ENCODE measurements at places on chromosomes 3 and 15.

DNA sequence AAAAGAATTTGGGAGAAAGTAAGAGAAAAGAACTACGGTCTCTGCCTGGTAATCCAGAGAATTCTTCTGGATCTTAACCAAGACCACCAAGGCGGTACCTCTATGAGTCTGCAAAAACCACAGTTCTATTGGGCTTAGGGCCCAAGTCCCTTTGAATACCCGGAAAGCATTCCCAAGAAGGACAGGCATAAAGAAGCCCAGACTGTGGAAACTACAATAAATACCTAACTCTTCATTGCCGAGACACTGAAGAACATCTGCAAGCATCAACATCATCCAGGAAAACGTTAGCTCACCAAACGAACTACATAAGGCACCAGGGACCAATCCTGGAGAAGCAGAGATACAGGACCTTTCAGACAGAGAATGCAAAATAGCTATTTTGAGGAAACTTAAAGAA is 162.3 kb upstream of the TMC3 start:
- no peak for DNase-seq

GRCh38 chr3:107206141-107206540 is 171.1 kb upstream of the CCDC54 start:
- no peak for DNase-seq

DNA sequence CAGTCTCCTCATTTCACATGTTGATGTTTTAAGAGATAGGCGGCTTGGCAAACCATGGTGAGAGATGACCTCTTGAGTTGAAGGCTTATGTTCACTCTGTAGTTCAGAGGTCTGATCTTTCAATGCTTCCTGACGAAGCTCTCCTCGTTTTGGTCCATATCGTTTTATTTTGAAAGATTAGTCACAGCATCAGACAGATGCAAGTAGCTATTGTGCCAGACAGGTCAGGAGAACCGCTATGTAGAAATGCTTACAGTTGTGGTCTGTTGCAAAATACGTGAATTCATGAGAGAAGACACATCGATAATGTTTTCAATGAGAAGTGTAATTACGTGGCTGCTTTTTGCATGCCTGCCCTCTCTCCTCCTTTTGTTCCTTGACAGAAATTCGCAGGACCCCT is 47.5 kb downstream of the CHL1 start:
- DNase-seq = no peak

DNA sequence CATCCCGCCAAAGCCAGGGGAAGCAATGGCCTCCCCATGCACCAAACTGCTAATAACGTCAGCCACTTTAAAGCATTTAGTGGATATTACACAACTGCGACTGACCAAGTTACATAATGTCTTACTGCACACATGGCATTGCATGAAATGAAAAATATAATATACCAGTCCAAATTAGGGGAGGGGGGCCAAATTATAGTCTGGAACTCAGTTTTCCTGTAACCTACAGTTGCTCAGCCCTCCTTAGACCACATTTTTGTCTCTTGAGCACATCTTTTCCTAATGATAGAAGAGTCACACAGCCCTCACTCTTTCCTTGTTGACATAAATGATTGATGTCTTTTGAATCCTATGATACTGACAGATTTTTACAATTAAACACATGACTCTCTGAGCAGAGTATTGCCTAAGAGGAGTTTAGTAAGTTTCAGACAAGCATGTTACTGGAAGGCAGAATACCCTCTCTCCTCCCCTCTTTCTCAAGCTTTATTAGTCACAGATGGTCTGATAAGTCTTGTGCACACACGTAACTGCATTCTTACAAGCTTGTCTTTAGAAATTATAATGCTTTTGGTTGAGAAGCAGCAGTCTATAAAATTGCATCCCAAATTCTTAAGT is 1.1 kb upstream of the PLD1 start:
- no peak for DNase-seq

- DNase-seq = no peak
Measured at GRCh38 chr3:155938409-155938808, 68.0 kb downstream of the GMPS start.

DNA sequence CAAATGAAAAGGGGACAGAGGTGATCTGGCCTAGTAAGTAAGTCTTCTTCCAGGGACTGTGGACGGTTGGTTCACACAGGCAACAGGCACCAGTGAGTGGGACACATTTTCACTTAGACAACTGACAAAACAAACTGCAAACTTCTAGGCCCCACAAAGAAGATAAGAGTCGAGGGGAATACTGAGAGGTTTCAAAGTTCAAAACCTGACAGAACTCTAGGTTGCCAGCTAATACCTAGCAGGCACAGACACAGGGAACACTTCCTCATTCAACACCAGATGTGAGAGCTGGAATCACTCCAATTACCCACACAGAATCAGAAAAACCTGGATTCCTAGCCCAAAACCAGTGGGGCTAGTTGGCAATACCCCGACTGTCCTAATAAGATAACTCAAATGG is 621.7 kb downstream of the ZPLD1 start:
- DNase-seq = no peak

DNA sequence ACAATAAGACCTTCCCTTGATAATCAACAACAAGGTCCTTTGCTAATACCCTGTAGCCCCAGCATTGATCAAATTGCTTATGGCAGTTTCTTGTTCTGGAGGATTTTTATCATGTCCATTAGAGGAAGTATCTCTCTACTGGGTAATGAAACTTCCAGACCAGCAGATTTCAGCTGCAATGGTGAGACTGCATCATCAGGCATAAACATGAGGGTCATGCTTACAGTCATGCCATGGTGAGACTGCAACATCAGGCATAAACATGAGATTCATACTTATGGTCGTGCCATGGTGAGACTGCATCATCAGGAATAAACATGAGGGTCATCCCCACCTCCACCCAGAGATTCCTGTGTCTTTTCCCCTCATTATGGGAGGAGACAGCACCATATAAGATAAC is 129.0 kb upstream of the LIPC start:
- no peak for DNase-seq

- no peak for DNase-seq
Measured at GRCh38 chr15:85394554-85395333, 14.3 kb downstream of the AKAP13 start.

DNA sequence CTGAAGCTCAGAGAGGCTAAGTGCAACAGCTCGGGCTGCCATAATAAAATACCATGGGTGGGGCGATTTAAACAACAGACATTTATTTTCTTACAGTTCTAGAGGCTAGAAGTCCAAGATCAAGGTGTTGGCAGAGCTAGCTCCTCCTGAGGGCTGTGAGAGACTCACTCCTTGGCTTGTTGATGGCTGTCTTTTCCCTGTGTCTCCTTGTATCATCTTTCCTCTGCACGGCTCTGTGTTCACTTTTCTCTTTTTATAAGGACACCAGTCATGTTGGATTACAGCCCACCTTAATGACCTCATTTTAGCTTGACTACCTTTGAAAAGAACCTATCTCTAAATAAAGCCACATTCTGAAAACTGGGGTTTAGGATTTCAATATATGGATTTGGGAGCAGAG is 129.7 kb downstream of the RPL22L1 start:
- DNase-seq = no peak

- DNase-seq = no peak
Measured at GRCh38 chr3:119662604-119663373, 2.4 kb upstream of the POPDC2 start.

DNA sequence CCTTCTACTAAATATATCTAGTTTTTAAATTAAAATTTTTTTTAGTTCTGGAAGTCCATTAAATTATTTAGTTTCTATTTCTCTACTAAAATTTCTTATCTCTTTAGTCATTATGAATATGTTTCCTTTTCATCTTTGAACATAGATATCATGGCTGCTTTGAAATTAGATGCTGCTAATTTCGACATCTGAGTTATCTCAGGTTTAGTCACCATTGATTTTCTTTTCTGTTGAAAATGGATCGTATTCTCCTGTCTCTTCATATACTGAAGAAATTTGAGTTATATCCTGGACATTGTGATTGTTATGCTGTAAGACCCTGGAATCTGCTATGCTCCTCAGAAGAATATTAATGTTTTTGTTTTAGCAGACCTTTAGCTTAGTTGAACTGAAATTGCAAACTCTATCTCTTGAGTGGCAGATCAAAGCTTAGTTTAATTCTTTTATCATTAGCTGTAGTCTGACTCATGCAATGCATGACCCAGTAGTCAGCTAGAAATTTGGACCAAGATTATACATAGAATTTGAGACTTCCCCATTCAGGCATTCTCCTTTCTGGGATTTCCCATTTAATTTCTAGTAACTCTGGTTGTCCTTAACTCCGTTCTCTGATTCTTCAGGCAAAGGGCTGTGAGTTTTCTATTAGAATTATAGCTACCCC is 439.8 kb upstream of the IL12A start:
- DNase-seq = no peak

DNA sequence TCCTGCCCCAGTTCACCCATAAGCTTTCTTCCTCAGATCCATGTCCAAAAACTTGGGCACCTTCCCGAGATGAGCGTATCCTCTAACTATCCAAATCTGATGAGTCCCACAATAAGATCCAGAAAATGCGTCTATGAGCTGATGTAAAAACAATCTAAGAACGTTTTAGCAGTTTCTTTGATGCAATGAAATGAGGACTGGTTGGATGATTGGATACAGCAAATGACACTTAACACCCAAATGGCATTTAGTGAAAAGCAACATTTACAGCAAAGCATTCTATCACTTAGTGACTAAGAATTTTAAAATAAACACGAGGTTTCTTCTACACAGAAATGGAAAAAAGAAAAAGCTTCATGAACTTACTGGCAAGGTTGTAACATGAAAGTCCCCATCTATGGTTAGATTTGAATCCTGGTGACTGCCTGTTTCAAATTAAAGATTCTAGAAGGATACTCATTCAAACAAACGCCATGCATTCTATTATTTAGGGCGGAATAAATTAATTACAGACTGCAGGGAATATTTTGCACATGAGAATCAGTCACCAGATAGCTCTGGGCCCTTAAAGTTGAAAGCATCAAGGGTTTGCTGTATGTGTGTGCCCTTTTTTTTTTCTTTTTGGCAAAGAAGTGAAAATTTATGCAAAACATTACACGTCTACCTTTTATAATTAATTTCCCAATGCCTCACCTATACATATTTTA is 598.6 kb downstream of the FOXP1 start:
- DNase-seq = no peak

DNA sequence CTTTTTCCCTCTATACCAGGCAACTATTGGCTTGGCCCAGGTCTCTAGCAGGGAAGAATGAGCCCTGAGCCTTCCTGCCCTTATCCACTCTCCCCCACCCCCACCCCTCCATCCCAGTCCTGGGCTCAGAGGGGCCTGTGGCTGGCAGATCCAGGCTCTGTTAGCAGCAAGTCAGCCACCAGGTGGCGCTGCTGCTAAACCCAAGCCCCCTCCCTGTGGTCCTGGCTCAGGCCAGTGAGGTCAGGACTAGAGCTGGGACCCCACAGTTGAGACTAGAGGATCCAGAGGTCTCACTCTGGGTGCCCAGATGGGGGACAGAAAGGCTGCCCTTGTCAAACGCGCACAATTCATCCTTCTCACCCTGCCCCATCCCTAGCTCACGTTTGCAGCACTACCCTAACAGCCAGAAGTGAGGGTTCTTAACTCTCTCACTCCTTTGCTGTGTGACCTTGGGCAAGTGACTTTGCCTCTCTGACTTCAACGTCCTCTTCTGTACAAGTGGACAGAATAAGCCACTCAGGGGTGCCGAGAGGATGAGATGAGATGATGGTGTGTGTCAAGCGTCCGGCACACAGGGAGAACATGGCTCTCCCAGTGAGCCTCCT is 46.8 kb upstream of the SLC6A1 start:
- no peak for DNase-seq

DNA sequence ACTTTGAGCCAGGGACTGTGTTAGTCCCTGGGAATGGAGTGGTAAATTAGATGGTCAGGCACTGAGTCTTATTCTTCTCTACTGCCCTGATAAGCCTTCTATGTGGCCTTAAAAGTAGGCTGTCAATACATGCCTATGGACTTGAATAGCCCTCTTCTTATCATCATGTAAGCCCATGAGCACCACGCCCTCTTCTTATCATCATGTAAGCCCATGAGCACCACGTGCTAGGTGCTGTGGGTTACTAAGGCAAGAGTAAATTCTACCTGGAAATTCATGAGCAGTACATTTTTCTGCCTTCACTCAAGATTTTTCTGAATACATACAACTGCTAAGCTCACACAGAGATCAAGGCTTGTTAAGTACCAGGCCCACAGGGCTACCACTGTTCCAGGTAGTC is 68.5 kb downstream of the DHX30 start:
- DNase-seq = no peak

DNA sequence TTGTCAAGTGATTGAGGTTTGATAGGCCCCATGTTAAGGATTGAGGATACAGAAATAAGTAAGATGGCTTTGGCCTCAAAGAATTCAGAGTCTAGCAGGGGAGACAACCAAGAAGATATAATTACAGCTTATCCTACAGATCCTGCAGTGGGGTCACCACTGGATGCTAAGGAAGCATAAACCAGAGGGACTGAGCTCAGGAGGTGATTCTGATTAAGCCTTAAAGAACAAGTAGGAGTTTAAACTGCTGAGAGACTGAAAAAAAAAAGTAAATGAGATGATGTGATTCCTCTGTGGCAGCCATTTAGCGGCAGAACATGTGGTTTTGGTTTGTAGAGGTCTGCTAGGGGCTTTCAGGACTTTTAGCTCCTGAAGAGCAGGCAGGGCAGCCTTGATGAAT is 72.1 kb upstream of the ROPN1 start:
- DNase-seq = no peak

GRCh38 chr3:101478980-101479379 is 34.0 kb downstream of the SENP7 start:
- no peak for DNase-seq

- no peak for DNase-seq
Measured at GRCh38 chr3:104520228-104520655, 846.5 kb upstream of the ALCAM start.

GRCh38 chr15:62877276-62877857 is 165.2 kb upstream of the TPM1 start:
- DNase-seq = no peak

- DNase-seq = no peak
Measured at GRCh38 chr15:60928970-60929369, 300.1 kb downstream of the RORA start.

DNA sequence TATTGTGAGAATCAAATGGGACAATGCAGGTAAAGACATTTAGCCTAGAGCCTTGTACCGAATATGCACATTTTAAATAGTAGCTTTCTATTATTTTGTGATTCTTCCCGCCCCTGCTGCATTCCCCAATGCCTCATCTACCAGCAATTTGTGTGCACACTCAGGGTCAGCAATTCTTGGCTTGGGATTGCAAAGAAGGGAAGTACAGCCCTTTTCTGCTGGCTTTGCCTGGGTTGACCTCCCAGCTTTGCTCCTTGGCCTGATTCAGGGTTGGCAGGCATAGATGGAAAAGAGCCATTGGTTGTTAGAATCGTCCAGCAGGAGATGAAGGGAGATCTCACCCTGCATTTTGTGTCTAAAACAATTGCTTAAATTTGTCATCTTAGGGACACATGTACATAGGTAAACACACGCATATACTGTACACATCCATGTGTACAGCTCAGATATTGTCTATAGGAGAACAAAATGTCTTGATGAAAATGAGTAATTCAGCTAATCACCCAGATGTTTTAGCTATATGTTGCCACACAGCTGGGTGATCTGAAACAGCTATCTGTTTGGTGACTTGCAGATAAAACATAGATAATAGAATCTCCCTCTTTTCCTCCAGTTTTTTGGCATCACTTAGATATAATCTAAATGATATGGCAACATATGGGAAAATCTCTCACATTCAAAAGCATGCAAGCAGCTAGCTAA is 340.9 kb upstream of the TBL1XR1 start:
- no peak for DNase-seq

Measured in NCI-H2107 (cell line).